CD8-positive, alpha-beta memory T cell (primary cell): ENCODE measurements at places on chromosomes 2 and 18.

- no peak for DNase-seq
These were observed 42.1 kb downstream of the COL6A3 start for GRCh38 chr2:237371856-237372255.

DNA sequence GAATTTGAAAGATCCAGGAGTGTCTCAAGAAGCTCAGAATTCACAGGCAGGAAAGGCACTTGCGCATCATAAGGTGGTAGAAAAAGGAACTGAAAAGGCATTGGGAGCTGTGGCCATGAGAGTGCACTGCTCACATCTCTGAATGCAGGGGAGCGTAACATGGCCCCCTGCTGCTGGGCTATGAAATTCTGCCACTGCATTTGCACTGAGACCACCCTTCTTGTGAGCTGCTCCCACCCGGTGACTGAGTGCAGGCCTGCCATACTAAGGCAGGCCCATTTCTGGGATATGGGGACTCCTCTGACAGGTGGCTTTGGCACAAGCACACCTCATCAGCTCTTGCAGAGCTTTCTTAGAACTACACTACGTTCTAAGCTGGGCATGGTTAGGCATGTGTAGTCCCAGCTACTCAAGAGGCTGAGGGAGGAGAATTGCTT, 25.3 kb upstream of the STARD7 start:
- no peak for DNase-seq

DNA sequence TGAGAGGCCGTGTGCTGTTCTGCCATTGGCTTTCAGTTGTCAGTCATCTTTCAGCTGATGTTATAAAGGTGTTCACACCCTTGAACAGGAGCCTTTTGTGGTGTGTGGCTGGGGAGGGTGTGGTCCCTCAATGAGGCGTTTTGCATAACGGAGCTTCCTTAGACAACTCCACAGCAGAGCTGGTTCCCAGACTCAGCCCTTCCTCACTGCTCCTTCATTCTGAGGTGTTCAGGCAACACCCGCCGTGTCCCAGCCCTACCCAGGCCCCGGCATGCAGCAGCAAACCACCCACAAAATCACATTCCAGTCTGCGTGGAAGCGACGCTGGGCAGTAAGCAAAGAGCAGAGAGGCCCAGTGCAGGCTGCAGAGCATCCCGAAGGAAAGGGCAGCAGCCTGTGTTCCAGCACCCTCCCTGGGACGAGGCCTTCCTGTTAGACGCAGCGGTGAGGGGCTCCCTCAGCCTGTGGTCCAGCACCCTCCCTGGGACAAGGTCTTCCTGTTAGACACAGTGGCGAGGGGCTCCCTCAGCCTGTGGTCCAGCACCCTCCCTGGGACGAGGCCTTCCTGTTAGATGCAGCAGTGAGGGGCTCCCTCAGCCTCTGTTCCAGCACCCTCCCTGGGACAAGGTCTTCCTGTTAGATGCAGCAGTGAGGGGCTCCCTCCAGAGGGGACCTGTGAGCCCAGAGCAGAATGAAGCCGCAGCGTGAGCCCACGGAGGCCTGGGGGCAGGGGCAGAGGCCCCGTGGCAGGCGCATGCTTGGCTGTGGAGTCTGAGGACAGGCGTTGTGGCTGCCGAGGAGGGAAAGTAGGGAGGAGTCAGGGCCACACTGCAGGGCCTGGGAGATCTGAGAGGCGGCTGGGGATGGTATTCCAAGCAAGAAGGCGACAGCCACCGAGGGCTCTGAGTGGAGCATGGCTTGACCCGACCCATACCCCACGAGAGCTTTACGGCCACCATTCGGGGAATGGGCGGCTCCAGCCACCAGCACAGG, 201.8 kb upstream of the HDAC4 start:
- DNase-seq = no peak

DNA sequence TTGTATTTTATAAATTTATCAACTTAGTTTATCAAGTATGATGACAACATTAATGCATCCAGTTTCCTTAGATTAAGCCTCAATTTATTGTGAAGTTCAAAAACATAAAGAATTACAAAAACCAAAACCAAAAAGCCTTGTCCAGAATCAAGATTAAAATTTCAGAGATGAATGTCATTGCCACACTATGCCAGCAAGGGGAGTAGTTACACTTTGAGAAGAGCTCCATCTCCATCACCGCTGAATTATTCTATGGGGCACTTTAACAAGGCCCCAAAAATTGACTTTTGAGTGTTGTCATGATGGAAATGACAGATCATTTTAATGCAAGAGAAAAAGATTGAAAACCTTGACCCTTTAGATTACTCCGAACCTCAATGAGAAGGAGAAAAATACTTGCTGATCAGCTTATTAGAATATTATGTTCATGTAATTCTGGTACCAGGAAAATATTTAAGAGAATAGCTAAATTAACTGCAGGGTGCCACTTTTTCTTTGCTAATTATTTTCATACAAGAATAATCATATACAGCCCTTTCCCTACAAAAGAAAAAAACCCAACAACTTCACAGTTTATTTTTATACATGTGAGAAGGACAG, 152.5 kb upstream of the AQP4 start:
- DNase-seq = no peak

DNA sequence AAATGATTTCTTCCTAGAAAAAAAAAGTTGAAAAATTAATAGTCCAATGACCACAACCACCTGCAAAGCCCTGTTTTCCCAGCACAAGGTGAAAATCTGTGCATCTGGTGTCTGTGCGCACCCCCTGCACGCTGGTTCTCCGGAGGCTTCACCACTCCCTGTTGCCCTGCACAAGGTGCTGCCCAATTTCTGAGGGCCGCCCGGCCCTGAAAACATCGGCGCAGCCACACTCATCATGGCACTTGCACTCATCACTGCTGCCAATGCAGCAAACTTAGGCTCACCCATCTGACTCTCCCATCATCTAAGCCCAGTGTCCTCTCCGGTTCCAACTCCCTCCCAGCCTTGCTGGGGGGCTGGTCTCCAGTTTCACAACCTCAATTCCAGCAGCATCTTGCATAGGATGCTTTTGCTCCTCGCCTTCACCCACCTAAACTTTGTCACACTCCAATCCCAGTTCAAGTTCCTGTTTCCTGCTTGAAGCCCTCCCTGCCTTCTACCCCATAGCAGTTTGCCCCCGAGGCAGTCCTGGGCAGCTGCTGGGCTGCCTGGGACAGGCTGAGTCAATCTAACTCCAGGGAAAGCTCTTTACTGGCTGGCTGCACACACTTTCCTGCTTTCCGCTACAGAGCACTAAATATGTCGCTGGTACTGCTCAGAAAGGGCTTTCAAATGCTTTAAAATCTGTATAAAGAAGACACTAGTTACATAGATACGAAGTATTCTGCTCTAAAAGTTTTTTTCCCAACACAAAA, 522.5 kb upstream of the ID2 start:
- DNase-seq = no peak

DNA sequence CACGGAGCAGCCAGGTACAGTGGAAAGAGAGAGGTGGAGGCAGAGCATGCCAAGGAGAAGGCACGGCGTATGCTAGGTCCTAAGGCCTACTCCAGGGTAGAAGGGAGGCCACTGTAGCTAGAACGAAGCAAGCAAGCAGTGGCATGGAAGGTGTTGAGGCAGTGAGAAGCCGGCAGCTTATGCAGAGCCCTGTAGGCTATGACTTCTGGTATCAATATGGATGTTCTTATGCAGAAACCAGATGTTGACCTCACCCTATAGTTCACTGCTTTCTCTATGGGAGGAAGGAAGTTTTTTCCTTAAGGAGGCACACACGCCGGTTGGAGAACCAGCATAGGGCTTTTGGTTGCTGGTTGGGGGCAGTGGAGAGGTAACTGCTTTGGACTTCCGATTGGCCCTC, 6.1 kb downstream of the MGAT5 start:
- no peak for DNase-seq

GRCh38 chr2:53217250-53217649, 550.4 kb upstream of the CHAC2 start:
- DNase-seq = no peak

DNA sequence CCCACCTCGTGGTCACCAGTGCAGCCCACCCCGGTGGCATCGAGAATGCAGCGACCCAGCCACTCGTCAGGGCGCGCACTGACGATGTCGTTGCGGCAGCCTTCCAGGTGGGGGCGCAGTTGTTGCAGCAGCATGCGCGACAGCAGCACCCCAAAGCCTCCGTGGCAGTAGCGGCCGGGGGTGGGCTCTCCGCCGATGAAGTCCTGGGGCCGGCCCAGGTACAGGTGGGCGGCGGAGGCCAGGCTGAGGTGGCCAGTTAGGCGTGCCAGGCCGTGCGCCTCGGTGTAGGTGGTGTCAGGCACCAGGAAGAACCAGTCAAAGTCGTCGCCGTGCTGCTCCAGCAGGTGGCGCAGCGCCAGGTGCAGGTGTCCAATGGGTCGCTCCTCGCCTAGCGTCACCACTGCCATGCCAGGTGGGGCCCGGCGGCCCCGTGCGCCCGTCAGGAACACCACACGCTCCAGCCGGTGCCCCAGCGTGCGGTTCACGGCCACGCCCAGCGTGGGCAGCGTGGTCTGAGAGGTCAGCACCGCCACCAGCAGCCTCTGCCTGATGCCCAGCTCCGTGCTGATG, 1.9 kb downstream of the CHPF start:
- peak; percentile 72 for DNase-seq
